ENCODE measurements at places on chromosomes 1 and 21.

- DNase-seq = no peak
Observed at GRCh38 chr1:220438741-220439140, 89.2 kb upstream of the MARK1 start.

DNA sequence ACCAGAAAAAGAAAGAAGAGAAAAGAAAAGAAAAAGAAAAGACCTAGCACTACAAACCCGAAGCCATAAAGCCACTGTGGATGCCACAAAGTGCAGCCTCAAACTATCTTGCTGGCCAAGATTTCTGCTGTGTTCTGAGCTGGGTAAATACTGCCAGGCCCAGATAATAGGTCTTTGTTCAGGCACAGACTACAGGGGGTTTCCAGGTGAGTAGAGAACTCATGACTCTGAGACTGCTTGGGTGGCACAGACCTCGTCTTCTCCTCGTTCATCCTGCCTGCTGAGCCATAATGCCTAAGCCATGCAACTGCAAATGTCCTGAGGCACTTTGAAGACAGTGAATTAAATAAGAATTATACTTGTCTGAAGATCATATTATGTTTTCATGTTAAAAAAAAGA is 651.8 kb downstream of the LMO4 start:
- no peak for DNase-seq

- no peak for DNase-seq
Observed at GRCh38 chr1:102472520-102472919, 475.8 kb upstream of the OLFM3 start.

GRCh38 chr1:154833841-154834240 is 36.2 kb downstream of the KCNN3 start:
- no peak for DNase-seq

DNA sequence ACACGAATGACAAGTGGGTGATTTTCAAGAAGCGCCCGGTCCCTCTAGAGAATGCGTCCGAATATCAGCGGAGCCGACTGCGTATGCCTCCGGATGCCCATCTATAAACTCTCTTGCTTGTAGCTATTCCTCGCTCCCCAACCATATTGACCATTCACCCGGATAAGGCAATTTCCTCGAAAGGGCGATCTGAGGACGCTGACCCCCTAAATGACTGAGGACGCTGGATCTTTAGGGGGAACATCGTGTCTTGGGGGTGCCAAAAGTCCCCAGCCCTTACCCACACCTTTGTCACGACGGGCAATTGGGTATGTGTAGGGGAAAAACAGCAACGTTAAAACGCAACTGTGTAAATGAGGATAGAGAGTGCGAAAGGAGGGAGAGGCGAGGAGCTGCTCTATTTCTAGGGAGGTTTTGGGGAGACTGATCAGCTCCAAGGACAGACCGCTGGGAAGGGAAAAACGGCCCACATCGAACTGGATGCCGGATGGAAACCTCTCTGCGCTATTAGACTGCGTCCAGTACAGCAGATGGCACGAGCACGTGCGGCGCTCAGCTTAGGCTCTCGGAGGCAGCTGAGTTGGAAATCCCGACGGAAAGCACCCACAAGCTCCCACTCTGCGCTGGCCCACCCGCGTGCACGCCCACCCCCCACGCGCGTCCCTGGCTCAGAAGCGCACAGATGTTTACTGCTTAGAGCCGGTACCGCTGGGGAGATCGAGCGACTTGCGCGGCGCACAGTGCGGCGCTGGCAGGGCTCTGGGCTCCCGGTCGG is 2.9 kb upstream of the PRRX1 start:
- peak; percentile 52 for DNase-seq

- DNase-seq = no peak
Observed at GRCh38 chr1:4630561-4630960, 23.8 kb upstream of the AJAP1 start.

DNA sequence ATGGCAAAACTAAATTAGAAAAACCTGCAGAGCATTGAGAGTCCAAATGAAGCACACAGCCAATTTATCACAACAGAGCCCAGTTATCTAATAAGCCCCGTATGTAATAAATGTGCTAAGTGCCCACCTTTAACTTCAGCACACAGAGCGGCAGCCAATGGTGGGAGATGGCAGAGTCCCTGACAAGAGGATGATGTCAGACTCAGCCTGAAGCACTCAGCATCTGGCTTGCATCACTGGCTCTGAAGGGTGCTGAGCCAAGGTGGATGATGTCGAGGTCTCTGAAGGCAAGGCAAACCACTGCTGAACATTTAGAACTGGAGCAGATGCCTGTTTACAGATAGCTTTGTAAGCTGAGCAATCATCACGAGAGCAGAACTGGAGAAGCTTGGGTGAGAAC is 118.3 kb downstream of the NUF2 start:
- DNase-seq = no peak

GRCh38 chr1:231720652-231721325 is 94.2 kb downstream of the DISC1 start:
- no peak for DNase-seq

GRCh38 chr21:32256873-32257620 is 21.8 kb downstream of the MIS18A start:
- no peak for DNase-seq

DNA sequence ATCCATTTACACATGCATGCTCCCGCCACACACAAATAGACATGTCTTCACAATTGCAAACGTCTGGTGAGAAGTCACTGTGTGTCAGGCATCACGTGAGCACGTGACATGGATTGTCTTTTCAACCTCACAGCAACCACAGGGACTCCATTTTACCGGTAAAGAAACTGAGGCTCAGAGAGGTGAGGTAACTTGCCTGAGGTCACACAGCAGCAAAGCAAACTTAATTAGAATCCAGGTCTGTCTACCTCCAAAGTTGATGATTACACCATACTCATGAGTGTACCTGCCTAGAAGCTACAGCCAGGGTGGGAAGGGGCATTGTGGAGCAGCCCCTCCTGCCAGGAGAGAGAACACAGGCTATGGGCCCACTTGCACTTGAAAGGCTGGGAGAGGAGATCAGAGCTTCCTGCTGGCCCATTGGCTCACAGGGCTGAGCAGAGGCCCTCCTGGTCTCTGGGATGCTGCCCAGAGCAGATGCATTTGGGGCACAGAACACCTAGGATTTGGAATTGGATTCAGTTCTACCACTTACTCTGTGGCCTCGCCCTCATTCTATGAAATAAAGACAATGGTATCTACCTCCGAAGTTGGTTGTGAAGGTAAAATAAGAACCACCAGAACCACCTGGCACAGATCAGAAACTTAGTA is 44.4 kb upstream of the SELENON start:
- DNase-seq = no peak

DNA sequence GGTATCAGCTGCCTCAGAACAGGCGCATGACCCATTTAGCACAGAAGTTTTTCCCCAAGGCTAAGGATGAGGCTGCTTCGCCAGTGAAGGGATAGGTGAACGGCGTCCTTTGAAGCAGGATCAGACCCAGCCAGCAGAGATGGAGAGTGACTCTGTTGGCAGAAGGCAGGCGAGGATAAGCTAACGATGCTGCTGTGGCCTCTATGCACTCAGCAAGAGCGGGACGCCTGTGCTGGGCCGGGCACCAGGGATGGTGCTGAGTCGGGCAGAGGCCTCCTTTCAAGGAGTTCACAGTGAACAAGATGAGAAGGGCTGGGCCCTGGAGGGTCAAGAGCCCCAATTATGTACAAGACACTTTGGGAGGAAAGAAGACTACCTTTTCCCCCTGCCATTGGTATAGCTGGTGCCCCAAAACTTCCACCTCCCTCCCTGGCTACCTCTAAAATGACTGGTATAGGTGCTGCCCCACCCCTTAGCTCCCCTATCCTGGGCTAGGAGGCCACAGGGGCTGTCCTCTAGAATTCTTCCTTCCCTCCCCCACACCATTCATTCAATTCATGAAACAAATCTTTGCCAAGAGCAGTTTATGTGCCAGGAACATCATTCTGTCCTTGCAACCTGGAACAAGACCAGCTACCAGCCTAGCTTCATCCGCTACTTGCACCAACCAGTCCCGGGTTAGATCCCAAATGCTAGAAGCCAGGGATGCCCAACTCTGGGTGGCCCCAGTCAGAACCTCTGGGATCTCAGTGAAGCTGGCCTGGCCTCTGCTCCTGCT is 7.5 kb downstream of the XKR8 start:
- DNase-seq = no peak

DNA sequence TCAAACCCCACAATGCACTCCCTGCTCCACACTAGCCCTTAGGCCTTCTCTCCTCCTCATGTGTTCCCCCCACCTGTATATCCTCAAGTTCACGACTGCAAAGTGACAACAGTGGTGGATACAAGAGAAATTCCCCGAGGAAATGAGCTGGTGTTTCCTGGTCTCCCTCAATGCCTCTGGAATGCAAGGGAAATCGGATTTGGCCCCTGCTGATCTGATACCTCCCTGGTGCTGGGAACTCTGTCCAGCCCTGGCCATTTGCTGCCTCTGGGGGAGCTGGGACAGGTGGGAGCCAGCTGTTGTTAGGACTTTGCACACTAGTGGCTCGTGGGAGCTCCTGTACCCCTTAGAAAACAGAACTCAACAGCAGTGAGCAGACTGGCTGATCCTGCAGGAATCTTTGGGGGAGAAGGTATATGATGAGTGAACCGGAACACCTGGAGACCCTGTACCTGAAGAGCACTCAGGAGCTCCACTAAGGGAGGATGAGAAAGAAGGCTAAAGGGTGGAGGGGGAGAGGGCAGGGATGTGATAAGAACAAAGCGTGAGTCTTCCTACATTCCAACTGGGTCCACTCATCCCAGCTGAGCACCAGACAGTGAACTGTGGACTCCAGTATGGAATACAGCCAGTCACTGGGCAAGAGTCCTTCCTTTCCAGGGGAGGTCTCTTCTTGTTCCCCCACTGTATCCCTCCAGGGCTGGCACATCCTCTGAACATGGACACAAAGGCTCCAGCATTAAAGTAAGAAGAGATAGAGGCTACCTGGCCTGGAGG is 69.3 kb downstream of the PLXNA2 start:
- no peak for DNase-seq

DNA sequence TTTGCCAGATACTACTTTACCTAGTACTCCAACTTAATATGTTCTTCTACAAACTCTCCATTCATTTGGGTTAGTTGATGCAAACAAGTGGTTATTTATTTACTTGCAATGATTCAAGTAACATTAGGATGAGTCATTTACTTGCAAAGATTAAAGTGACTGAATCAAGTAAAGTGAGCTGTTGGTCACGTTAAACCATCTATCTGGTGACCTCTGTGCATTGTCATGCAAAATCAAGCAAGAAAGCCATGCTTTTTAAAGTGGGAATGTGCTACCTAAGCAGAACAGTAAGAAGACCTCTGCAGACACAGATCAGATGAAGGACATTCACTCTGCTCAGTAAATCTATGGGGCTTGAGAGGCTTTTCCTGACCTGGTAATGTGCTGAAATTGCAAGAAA is 254.7 kb downstream of the LRRIQ3 start:
- peak; percentile 23 for DNase-seq

GRCh38 chr1:206963119-206963712 is 7.0 kb downstream of the FCAMR start:
- no peak for DNase-seq

- no peak for DNase-seq
Observed at GRCh38 chr1:227790034-227790400, 25.5 kb upstream of the PRSS38 start.

DNA sequence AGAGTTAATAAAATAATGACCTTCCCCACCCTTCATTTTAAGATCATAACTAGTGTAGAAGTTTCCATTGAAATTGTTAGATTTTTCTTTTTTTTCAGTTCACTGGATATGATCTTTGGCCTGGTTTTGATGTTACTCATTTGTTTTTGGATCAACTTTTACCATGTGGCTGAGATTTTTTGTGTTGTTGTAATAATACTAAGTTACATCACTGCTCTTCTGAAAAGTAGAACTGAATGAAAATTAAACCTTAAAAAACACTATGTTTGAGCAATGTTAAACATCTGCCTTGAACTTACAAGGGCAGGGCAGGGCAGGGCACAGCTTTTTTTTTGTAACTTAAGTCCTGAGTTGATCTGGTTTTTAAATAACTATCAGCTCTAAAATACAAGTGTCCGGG is 204.8 kb upstream of the ADAMTS5 start:
- no peak for DNase-seq

DNA sequence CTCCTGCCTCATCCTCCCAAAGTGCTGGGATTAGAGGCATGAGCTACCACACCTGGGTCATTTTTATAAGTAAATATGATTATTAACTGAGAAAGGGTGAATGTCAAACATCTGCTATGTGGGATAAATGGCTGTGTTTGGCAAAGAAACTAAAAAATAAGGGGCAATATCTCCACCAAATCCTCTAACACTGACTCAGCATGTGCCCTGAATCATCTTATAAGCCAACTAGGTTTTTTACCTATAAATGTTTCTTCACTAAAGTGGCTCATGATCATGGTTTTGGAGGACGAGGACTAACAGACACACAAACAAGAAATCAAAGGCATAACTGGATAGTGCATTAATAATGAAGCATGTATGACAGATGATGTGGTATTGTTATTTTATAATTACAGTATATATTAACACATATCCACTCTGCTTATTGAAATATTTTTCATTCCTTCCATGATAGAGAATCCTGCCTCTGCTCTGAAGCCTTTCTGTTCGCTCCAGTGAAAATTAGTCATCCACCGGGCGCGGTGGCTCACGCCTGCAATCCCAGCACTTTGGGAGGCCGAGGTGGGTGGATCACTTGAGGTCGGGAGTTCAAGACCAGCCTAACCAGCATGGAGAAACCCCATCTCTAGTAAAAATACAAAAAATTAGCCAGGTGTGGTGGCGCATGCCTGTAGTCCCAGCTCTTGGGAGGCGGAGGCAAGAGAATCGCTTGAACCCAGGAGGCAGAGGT is 11.7 kb upstream of the ARHGAP29 start:
- no peak for DNase-seq

- no peak for DNase-seq
Observed at GRCh38 chr1:180921386-180921785, 8.7 kb downstream of the KIAA1614 start.

DNA sequence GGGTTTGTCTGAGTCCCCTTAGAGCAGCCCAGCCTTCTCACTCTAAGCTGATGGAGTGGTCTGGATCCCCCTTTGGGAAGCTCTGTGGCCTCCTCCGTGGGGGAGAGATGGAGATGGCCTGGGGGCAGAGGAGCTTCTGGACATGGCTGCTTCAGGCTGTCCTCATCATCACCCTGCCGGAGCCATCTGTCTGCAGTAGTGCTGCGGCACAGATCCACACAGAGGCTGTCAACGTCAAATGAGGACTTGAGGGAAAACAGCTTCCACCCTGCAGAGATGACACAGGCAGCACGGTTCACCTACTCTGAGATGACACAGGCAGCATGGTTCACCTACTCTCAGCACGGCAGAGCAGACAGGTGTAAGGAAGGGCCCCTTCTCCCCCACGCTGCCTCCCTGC is 134.3 kb downstream of the IGSF21 start:
- no peak for DNase-seq

DNA sequence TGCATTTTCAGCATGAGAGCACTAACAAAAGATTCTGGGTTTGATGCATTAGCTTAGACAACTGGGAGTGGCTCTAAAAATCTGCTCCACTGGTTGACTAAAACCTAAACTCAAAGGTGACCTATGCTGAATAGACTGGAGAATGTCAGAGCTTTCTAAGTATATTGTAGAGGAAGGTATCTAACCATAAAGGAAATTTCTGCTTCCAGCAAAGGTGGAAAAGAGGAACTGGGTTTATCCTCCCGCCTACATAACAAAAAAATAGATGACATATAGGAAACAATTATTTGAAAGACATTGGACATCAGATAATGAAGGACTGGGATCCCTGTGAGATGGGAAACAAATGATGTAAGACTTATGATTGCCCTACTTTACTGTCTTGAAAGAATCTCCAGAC is 35.8 kb upstream of the CR2 start:
- no peak for DNase-seq
